ENCODE measurements at places on chromosomes 4 and X. TPM values are rescaled to one million over a fixed set of nuclear protein-coding genes. Genes with fewer than 3 reads are reported as not detected.

Gene FRMD7
- total RNA-seq = under 0.01 TPM

Gene NAT8L
- 0.09 TPM for total RNA-seq

DNA sequence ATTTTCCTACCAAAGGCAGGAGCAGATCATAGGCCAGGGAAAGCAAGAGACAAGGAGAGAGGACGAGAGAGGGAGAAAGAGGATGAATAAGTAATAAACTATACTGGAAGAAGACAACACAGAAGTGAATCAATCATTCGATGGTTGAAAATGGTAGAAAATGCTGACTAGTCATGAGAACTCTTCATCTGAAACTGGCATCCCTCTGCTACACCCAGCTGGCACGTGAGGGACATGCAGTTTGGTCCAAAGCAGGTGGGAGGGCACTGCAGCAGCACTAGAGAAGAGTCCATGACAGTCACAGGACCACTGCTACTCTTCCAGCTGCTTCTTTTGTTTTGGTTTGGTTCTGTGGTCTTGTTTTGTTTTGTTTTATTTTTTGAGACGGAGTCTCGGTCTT is 74.1 kb downstream of the AFAP1 start:
- DNase-seq = no peak

DNA sequence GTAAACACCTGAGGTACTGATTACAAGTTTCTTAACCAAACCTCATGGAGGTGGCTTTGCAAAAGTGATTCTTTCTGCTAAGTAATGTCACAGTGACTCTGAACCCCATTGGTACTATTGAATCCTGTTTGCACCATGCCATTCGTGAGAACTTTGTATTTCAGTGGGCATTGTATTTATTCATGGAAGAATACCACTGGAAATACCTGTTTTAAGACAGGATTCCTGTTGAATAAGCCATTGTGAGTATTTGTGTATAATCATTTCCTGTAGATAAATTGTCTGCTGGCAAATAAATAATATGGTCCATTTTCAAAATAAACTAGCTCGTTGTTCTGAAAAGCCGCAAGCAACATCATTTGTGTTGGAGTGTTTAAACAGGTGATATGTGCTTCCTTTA is 136.4 kb upstream of the GUCY1A1 start:
- no peak for DNase-seq

- no peak for DNase-seq
These were observed 1.4 kb downstream of the TMLHE start for GRCh38 chrX:155611302-155611701.

Data from thymus (tissue), 14 donors.